ENCODE measurements at places on chromosomes 7 and 10.

GRCh38 chr10:29736366-29737073, 101.7 kb upstream of the SVIL start:
- DNase-seq, result peak; percentile 76

DNA sequence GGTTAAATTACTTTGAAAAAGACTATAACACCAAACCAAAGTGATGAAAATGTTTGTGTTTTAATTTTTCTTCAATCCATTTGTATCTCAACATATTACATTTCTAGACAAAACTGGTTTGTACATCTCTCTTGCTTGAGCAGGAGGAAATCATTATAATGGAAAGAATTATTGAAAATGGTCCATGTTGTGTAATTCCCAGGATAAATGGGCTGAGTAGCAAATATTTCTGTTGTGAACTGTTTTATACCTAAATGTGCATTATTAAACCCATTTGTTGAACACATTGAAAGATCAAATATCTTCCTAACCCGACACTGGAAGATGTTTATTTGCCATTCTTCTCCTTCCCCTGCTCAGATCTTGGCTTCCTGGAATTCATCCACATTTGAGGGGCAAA, 14.1 kb upstream of the CDK6 start:
- no peak for DNase-seq

DNA sequence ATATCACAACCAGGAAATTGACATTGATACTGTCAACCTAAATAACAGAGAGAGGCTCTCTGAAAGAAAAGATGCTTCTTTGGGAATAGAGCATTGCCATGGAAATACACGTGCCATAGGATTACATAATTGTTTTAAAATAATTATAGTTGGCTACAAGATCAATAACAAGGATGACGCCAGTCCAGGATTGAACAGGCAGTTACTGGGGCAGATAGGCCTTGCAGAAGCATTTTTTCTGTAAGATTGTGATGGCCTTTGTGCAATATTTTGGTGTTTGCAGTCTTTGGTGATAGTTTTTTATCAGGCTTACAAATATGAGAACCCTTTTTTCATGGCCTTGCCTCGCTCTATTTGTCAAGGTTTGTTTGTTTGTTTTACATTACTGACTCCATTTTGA, 10.5 kb downstream of the ACADSB start:
- DNase-seq, result no peak

DNA sequence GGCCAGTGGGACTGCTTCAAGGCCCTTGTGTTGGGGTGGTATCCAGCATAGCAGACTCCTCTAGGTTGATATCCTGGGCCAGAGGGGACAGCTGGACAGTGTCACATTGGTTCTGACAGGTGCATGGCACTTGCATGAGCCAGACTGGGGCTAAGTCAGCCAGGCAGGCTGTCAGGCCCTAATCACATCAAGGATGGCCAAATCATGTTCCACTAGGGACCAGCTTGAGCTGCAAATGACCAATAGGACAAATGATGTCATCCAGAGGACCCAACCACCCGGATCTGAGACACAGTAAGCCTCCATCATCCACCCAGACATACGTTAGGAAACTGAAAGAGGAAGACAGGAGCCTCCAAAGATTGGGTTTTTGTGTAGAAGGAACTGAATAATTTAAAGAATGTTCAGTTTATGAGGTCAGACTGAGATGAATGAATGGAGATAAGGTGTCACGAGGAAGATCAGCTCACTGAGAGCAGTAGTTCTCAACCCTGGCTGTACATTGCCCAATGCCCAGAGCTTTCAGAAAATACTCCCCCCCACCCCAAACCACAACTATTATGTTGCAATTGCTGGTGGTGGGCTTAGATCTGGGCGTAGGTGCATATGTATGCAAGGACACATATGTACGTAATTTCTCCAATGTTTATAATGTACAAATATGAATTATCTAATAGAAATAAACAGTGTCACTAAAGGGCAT, 75.2 kb upstream of the INHBA start:
- DNase-seq, result no peak

DNA sequence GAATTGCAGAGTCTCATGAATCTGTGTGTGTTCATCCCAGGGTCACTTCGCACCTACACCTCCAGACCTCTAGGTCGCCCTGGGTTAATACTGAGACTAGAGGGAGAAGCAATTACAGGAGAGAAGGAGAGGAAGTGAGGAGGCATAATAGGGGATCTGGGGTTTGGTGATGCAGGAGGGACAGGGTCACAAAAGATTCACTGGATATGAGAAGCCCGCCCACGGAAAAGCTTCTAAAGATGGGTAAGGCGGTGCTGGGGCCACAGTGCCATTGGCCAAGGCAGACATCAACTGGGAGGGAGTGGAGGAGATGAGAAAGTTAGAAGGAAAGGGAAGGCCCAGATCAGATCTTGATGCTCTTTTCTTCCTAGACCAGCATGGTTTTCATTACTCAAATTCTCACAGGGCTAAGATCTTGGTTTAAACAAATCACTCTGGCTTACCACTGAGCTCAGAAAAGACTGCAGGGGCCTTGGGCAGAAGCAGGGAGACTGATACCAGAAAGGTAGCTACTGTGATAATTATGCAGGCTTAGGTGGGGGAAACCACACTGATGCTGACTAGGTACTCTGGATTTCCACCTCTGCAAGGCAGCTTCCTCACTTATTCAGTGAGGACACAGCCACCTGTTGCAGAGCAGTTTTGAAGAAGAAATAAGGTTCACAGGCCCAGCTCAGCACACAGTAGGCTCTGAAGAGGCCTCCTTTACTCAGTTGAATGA, 17.4 kb upstream of the ZNF273 start:
- peak; percentile 2 for DNase-seq

GRCh38 chr7:128017460-128017859, 13.8 kb downstream of the LRRC4 start:
- no peak for DNase-seq

DNA sequence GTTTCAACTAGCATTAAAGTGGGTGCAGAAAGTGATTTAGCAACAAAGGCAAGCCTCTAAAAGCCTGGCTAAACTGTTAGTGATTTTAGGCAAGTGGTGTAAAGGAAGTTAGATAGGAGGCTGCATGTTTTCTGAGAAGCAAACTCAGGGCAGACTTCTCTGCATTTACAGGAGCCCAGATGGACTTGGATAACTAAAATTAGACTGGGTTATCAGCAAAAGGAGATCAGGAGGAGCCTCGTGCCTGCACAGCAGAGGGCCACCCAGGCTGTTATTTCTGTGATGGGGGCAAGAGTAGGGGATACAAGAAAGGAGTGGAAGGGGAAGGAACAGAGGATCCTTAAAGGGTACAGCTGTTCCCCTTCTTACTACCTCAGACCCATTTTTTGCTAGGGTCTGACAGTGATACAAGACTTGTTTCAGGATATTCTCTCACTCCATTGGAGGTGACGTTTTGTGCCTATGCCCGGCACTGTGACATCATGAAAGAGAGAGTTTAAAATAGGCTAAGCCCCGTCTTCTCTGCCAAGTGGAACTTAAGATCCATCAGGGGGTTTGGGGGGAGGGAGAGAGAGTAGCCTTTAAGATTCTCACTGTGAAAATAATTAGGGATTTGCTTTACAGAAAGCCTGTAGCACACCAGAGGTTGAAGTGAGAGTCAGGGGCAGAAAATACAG, 49.6 kb upstream of the PDCD4 start:
- DNase-seq, result no peak

- peak; percentile 21 for DNase-seq
These were observed 682.8 kb downstream of the MAGI2 start for GRCh38 chr7:78770422-78771410.

- DNase-seq, result no peak
These were observed 10.7 kb downstream of the MTURN start for GRCh38 chr7:30145426-30145970.

DNA sequence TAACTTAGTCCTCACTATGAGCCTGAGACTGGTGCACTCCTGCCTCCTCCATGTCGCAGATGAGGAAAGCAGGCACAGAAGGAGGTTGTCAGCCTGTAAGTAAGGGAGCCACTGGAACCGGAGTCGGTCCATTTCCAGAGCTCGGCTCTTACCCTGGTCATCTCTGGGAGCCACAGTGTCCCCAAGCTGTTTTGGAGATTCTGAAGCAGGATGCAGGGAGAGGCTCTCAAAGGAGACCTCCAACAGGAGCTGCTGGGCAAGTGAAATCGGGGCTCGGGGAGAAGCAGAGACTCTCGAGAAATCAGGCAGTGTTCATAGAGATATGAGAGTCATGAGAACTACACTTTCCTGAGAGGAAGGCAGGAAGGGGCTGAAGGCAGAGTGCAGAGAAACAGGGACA, 39.0 kb downstream of the VSTM4 start:
- no peak for DNase-seq

DNA sequence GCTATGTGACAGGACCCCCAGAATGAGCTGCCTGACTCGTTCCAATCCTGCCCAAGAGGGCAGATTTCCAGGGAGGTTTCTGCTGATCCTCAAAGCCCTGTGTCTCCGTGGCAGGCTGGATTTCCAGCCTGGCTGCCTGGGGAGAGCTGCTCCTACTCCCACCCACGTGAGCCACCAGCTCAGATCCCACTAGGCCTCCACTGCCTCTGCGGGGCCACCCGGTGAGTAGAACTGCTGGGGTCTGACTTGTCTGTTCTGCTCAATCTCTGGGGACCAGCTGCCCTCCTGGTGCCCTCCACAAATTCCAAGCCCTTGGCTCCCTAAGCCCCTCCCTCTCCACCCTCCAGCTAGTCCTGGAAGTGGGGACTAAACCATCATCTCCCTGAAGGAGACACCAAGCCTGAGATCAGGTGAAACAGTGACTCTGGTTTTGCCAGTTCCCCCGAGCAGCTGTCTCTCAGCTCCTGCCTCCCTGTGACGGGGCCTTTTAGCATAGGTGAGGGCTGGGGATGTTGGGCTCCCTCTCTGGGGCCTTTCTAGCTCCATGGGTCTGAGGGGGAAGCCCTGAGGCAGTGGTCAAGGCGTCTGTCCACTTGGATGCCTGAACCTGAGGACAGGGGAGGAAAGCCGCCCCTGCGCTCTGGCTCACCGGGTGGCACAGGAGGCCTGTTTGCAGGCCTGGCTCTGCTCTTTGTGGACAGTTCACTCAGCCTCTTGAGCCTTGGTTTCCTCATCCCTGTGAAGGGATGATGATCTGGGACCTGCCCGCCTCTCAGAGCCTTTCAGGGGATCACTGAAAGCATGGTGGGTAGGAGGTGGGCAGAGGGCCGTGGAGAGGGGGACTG, 5.6 kb downstream of the FAM241B start:
- no peak for DNase-seq

- DNase-seq, result no peak
These were observed 759 bp downstream of the NUDT1 start for GRCh38 chr7:2242541-2243429.

GRCh38 chr10:110190170-110190569, 17.2 kb upstream of the MXI1 start:
- no peak for DNase-seq

DNA sequence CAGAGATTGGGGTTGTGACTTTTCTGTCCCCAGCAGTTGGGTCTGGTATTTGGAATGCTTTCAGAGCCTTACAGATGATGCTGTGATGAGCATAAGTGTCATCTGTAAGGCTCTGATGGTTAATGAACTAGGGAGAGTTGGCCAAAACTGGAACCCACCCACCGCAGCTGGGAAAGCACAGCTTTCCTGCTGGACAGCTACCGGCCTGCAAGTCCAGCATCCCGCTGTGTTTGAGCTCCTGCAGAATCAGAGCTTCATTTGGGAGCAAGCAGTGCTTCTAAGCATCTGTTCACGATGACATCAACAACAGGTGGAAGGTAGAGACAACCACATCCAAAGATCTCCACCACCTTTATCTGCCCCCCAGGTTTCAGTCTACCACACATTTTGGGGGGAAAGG, 11.7 kb downstream of the UCN3 start:
- no peak for DNase-seq

GRCh38 chr7:44920119-44920518, 34.8 kb upstream of the PURB start:
- no peak for DNase-seq

DNA sequence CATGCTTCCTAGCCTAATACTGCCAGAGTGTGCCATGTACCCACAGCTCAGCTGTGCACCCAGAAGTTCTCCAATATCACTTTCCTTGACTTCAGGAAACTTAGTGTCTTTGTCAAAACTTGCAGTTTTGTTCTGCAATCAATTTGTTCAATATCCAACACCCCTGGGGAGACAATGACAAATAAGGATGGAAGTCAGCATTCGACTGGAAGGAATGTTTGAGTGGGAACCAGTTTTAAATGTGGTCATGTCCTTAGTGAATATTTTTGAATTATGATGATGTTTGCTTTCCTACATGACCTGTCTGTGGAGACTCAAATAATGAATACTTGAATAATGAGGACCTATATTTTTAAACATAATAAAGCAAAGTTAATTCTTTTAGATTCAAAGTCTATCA, 112.0 kb downstream of the ANK3 start:
- DNase-seq, result no peak

GRCh38 chr10:45580371-45581215, 92.0 kb downstream of the ZFAND4 start:
- no peak for DNase-seq

DNA sequence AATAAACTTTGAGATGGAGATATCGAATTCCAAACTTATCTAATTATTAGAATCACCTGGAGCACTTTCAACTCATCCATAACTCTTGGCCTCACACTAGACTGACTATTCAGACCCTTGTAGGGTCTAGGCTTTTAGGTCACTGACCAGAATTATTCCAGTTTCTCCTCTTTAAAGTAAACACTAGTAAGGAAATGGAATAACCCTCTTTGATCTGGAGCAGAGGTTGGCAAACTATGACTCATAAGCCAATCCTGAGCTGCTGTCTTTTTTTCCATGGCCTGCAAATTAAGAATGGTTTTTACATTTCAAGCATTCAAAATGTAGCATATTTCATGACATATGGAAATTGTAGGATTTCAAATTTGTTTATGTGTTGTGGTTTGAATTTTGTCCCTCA, 1601.9 kb downstream of the REEP3 start:
- no peak for DNase-seq

GRCh38 chr10:111506266-111507034, 429.6 kb downstream of the ADRA2A start:
- DNase-seq, result no peak

- DNase-seq, result no peak
These were observed 562.9 kb upstream of the ADARB2 start for GRCh38 chr10:2300231-2300630.
